Dermis blood vessel endothelial cell (primary cell): ENCODE measurements at places on chromosomes 2 and 18. TPM values are rescaled to one million over a fixed set of nuclear protein-coding genes. Genes with fewer than 3 reads are reported as not detected.
A peak's percentile ranks its signal among the peaks of the same experiment; 100 is the strongest.

CPO gene
- total RNA-seq, result not detected in 2 replicates

TWIST2 gene
- total RNA-seq, result 0.56 TPM in 1 of 2 replicates, not detected in the other

IL1R1 gene
- 24.2 and 24.7 TPM in 2 replicates for total RNA-seq

ATP5F1A gene
- 911 and 931 TPM in 2 replicates for total RNA-seq

PROKR1 gene
- under 0.01 TPM in 1 of 2 replicates, not detected in the other for total RNA-seq

TNS1 gene
- 45.8 and 65.6 TPM in 2 replicates for total RNA-seq

CPLX4 gene
- not detected in 2 replicates for total RNA-seq

IL36G gene
- not detected in 2 replicates for total RNA-seq

CCDC74B gene
- total RNA-seq, result 2.2 and 2.7 TPM in 2 replicates

TMEM178A gene
- not detected in 2 replicates for total RNA-seq

PRLH gene
- total RNA-seq, result not detected in 2 replicates

KCTD1 gene
- 6.7 and 7.0 TPM in 2 replicates for total RNA-seq

VIT gene
- 0.65 TPM in 1 of 2 replicates, not detected in the other for total RNA-seq

- no peak for DNase-seq
Measured at GRCh38 chr2:212694398-212694797, 155.8 kb upstream of the ERBB4 start.

- DNase-seq, result no peak
Measured at GRCh38 chr18:78619854-78620253, 359.8 kb upstream of the SALL3 start.

DNA sequence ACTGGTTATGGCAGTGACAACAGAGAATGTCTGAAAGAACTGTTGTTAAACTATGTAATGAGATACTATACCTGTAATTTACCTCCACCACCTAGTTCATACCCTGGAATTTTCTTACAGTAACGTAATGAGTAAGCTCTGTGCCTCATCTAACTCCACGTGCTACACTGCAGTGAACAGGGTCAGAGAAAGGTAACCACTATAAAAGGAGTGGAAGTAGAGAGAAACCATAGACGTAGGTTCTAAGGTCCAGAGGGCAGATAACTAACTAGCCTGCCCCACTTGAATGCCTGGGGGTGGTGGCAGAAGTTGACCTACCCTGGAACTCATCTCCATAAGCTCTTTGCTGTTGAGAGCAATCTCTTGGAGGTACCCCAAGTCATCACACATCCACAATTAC, 32.0 kb upstream of the B4GALT6 start:
- no peak for DNase-seq

DNA sequence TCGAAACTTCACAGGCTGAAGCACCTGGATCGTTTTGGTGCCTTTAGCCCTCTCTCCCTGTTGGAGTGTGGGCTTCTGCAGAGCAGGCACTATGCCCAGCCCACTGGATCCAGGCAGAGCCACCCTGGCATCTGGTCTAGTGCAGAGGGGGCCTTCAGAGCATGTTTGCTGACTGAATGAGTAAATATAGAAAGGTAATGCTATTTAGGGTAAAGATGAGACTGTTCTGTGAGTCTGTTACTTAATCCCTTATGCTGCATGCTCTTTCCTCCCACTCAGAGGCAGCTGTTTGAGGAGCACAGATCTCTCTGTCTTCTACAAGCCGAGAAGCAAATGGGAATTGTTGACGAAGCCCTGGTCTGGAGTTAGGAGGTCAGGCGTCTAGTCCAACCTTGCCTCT, 130.2 kb downstream of the RGPD3 start:
- DNase-seq, result no peak

GRCh38 chr2:109255654-109256053, 126.6 kb downstream of the SH3RF3 start:
- peak; percentile 35 for DNase-seq

DNA sequence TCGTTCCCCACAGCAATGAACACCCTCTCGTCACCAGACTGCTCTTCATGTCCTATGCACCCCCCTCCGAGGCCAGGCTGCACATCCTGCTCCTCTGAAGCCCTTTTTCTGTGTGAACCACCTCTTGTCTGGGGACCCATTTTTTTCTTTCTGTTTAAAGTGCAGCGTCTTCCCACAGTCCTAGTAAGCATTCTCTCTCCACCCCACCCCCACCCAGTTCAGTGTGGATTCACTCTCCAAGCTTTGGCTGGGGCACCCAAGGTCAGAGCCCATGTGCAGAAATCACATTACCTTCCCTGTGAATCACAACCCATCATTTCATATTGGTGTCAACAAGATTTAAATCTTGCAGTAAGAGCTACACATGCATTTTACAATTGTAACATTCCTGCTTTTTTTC, 26.4 kb upstream of the PKDCC start:
- no peak for DNase-seq

DNA sequence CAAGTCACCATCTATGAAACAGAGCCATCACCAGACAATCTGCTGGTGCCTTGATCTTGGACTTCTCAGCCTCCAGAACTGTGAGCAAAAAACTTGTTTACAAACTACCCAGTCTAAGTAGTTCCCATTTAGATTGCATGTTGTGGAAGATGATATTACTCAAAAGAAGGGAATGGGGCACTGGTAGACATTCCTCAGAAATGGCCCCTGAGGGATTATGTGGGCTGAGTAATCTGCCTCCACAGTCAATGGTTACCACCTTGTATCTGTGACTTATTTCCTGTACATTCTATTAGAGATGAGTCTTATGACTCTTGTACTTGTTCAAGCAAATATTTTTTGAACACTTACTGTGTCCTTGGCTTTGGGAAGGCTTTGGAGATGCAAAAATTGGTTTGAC, 160.4 kb downstream of the NUP35 start:
- DNase-seq, result no peak

DNA sequence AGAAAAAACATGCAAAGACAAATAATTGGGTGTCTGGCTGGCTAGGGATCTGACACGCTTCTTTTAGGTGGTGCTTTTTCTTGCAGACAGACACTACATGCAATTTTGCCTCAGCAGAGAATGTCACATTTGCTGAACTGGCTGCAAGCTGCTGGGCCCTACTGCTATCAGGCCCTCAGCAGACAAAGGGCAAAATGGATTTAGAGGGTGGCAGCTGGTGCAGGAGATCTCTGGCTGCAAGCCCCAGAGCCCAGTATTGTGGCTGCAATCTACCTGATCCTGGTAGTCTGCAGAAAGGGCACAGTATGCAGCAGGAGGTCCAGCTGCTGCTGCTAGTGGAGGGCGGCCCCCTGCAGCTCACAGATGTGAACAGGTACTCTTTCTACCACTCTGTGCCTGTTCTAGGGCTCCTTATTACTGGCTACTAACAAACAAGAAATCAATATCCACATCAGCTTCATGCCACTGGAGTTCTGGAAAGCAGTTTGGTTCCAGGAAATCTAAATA, 796.7 kb upstream of the CELF4 start:
- DNase-seq, result no peak

DNA sequence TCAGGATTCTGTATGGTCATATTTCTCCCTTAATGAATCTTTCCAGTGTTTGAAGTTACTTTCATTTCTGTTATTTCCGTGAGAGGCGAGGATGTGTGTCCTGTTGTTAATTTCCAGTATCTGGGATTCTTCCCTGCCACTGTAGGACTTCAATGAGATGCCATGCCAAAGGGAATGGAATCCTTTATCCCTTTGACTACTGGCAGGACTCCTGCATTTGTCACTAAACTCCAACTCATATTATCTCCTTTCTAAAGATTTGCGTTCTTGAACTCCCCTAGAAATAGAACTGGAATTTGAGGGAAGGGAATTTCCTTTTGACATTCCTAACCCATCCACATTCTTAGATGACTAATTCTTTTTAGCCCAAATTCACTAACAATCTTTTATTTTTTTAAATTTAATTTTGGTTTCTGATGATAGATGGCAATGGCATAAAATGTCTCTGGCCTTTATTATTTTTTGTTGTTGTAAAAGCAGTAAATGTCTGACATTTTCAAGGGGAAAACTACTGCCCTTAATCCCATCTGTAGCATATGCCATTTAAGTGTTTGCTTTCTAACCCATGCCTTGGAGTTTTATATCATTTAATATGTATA, 87.8 kb upstream of the EML6 start:
- DNase-seq, result peak; percentile 35

DNA sequence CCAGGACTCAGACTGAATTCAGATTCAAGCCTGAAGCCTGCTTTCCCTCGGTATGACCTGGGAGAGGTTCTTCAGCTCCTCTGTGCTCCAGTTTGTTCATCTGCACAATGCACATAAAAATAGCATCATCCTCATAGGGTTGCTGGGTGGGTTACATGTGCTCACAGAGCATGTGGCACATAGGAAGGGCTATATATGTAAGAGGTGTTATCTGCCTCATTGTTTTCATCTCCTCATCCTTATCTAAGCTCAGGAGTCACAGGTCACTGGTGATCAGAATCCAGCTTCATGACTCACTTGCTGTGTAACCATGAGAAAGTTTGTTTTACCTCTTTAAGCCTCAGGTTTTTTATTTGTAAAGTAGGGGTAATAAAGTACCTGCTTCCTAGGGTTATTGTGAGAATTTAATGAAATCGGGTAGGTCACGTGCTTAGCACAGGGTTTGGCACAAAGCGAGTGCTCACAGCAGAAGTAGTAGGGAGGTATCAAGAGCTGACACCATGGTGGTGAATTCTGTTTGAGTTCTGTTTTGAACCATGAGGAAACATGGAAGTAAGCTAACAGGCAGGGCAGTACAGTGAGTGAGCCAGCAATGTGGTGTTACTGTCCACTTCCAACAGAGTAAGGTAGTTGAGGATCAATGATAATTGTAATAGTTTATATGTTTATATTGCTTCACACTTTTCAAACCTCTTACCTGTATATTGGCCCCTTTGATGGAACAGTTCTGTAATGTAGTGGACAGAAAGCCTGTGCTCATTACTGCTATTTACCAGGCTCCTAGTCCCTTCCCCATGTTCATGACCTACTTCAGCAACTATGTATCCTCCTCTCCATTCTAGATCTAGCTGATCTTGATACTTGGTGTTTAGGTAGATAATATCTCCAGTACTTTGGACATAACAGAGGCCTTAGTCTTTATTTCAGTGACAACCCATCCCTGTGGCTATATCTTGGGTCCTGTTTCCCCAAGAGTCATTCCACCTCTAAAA, 141.4 kb upstream of the LTBP1 start:
- DNase-seq, result peak; percentile 77

DNA sequence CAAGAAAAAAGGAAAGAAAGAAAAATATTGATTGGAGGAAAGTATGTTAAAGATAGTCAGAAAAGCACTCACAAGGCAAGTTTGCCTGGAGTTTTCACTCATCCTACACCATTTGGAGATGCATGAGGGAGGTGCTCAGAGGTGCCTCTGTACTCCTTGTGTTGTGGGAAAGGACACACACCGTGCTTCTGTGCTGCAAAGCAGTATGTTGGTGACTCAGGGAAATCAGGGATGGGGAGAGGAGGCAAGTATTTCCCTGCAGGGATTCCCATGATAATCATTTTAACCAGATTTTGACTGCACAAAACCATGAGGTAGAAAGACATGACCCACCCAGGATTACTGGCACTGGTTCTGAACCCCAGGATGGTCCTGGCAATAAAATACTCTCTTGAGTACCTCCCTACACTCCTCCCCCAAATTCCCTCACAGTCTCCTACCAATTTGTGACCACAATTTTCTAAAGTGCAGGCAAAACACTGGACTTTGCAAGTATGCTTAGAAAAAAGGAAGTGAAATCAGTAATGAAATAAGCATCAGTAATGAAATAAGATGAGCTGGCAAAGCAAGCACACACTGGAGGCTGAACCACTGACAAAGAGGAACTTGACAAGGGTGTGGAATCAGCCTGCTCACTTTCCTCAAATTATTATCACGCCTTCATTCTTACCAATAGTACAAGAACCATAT, 155.5 kb upstream of the ACVR2A start:
- no peak for DNase-seq

DNA sequence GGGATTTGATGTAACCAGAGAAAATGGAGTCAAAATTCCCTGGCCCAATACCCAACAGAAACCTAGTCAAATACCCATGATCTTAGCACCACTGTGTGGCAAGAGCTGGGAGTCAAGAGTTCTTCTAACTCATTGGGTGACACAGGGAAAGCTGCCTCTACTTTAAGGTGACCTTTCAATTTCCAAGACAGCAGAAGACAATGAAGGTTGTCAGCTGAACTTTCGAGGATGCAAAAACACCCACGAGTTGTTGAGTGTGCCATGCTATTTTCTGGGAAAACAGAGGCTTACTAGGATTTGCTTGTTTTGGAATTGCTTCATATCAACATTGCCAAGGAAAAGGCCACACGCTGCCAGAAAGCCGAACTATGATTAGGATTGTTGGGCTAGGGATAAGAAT, 61.6 kb upstream of the CYRIA start:
- DNase-seq, result peak; percentile 62

- peak; percentile 4 for DNase-seq
Measured at GRCh38 chr2:6832596-6833299, 33.0 kb downstream of the CMPK2 start.

DNA sequence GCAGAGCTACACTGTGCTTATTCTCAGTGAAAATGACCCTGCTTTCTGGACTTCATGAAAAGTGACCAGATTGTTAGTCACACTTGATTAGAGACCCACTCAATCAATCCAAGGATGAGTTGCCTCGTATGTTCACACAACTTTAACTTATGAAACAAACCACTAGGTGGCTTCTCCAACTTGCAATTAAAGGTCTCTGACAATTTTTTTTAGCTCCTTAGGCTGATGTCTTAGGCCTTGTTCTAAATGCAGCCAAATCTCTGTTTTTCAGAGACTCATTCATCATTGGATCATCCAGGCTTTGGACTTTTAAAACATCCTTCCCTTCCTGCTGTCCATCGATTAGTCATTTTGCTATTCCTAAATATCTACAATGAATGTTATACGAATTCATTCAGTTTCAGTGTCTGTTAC, 63.4 kb downstream of the MREG start:
- DNase-seq, result peak; percentile 68

- no peak for DNase-seq
Measured at GRCh38 chr2:206597717-206598218, 44.5 kb upstream of the FAM237A start.

- peak; percentile 33 for DNase-seq
Measured at GRCh38 chr2:73268830-73269685, 15.2 kb downstream of the FBXO41 start.
